ELF-1 (cell line): ENCODE measurements at places on chromosomes 4 and X.

- DNase-seq, result no peak
Measured at GRCh38 chr4:74006009-74006476, 7.6 kb upstream of the CXCL5 start.

GRCh38 chrX:109187473-109188168, 294.3 kb downstream of the GUCY2F start:
- DNase-seq, result no peak

DNA sequence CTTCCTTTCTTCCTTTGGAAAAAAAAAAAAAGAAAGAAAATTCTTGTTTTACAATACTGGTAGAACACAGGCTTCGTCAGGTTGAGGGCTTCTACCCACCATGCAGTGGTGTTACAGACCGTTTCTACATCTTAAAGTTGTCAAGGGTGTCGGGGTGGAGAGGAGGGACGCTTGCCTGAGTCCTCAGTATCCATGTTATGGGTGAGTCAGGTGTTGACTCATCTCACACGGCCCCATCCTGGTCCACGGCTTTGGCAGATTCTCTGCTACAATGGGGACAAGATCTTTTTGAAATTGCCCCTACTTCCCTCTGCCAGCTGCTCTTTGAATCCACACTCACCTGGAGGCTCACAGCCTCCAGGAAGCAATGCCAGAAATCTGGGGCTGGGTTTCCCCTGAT, 310.3 kb upstream of the ZFP42 start:
- no peak for DNase-seq

GRCh38 chr4:34289489-34289888, 1954.8 kb downstream of the ARAP2 start:
- no peak for DNase-seq

GRCh38 chr4:35950442-35950841, 293.9 kb downstream of the ARAP2 start:
- DNase-seq, result no peak

GRCh38 chr4:61220556-61220955, 20.4 kb downstream of the ADGRL3 start:
- no peak for DNase-seq

- no peak for DNase-seq
Measured at GRCh38 chr4:37734989-37735388, 48.8 kb upstream of the RELL1 start.

DNA sequence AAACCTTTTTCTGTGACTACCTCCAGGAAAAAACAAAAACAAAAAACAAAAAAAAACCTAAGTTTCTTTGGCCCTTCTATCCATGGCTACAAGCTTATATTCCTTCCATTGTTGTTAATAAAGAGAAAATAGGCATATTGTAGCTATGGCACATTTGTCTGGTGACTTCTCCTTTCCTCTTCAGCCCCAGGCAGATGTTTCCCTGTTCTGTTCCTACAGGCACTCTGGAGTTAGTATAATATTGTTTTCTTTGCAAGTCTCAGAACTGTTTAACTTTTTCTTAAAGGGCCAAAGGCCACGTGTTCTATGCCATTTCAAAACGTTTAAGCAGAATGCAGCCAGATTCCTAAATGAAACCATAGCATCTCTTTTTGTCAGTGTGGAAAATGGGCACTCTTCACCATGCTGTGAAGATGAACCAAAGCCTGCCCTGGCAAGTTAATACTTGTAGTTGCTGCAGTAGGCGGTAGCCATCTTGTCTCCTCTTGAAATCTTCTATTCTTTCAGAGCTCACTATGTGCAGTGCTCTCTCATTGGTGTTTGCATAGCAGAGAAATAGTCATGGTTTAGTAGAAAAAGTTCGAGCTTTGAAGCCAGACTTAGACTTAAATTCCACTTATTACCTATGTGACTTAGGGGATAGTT, 44.8 kb upstream of the MTMR1 start:
- no peak for DNase-seq

- no peak for DNase-seq
Measured at GRCh38 chrX:129512409-129512808, 10.9 kb downstream of the SMARCA1 start.

DNA sequence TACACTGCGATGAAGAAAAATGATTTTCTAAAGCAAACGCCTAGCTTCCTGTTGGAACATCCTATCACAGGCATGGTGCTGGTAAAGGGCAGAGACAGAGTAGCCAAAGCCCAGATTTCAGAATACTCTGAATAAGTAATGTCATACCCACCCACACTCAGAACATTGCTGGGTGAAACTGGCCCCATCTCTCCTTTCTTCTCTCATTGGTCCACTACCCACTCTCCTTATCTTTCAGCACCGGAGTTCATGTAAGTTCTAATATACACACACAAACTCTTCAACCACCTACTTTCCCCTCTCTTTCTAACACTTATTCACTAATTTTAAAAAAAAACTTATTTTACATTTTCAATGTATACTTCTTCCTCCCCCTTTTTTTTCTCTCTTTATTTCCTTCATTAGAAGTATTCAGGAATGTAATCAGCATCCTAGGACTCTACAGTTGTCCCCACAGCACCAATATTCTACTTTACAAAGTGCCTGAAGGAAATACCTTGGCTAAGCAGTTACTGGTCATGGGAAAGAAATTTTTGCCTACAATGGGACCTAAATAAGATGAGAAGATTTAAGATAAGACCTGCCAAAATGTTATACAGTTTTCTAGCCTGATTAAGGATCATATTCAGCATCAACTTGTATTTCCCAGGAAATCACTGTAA, 63.0 kb downstream of the SEC24D start:
- DNase-seq, result no peak

- peak; percentile 2 for DNase-seq
Measured at GRCh38 chr4:171022824-171023230, 790.4 kb upstream of the GALNTL6 start.

DNA sequence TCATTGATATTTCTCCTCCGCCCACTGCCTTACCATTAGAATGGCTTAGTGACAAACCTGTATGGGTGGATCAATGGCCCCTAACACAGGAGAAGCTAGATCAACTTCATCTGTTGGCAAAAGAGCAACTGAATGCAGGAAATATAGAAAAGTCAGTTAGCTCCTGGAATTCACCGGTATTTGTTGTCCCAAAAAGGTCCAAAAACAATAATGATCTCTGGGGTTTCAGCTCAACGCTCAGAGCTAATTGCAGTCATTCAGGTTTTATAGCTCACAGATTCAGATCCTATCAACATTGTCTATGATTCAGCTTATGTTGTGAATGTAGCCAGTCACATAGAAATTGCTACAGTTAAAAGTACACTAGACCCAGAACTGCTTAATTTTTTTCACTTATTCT, 124.0 kb upstream of the ZCCHC13 start:
- no peak for DNase-seq

- no peak for DNase-seq
Measured at GRCh38 chr4:180341926-180342325, 1901.3 kb upstream of the TENM3 start.

- DNase-seq, result no peak
Measured at GRCh38 chr4:184968784-184969201, 49.5 kb upstream of the HELT start.

GRCh38 chr4:84403656-84404055, 95.4 kb downstream of the NKX6-1 start:
- no peak for DNase-seq

GRCh38 chr4:67593741-67594175, 35.2 kb downstream of the STAP1 start:
- DNase-seq, result no peak

GRCh38 chrX:1031521-1032430, 180.7 kb downstream of the CRLF2 start:
- DNase-seq, result no peak

- DNase-seq, result no peak
Measured at GRCh38 chrX:123087326-123087725, 96.8 kb upstream of the GRIA3 start.

DNA sequence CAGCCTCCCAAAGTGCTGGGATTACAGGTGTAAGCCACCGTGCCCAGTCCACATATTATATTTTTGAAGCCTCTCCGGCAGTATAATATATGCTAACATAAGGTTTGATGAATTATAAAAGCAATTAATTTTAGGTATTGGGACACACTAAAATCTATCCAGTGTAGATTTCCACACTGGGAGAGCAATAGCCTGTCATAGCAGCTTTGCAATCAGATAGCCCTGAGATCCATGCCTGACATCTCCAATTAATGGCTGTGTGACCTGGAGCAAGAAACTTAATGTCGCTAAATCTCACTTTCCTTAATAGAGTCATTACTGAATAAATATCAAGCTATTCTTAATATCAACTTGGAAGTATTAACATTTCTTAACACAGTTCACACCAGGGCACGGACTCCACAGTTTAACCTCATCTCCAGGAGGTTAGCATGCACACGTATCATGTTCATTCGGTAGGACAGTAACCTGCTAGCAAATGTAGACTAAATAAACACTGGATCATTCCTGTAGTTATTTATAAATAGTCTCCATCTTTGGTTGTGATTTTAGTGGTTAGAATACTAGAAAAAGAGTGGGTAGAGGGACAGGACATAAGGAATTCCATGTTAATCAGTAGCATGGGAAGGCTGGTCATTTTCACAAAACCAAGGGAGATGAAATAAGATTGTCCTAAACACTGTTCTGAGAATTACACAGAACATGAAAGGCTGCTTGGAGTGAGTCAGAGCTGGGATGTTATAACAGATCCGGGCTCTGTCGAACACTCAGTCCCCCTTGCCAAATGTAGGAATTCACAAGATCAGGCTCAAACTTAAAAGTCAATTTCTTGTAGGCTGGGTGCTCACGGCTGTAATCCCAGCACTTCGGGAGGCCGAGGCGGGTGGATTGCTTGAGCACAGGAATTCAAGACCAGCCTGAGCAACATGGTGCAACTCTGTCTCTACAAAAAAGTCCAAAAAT, 254.7 kb downstream of the PALLD start:
- no peak for DNase-seq

- DNase-seq, result no peak
Measured at GRCh38 chr4:142354794-142355420, 491.2 kb downstream of the INPP4B start.

GRCh38 chrX:23989689-23990088, 37.3 kb downstream of the KLHL15 start:
- DNase-seq, result no peak

DNA sequence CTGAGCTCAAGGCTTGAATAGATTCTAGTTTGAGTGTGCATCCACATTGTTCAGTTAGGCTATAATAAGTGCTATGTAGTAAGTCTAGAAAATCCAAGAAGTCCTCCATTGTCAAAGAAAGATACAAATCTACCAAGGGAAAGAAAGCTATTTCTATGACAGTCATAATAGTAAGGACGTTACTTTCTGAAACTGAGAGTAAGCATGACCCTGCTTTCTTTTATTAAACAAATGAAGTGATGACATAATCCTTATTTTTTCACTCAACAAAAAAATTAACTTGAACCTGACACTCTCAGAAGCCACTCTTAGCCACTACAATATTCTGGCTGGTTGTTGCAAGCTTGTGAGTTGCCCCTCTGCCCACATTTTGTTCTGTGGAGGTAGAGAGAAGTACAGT, 33.8 kb upstream of the AMELX start:
- DNase-seq, result no peak

GRCh38 chrX:43615660-43616059, 40.4 kb upstream of the MAOA start:
- DNase-seq, result no peak

DNA sequence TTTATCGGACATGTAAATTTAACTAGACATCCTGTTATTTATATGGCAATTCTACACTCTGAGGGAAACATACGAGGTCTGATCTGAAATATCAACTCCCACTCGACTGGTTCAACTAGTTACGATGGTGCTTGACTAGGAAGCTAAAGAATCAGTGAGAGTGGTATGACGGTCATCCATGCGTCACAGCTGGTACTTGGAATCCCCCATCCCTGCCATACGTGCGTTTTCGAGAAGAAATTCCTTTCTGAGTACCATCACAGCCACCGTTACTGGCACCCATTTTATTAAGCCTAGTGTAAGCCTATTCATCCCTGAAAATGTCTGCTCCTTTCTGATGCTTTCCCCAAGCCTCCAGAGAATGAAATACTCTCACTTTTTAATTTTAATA, 695 bp upstream of the PIGA start:
- peak; percentile 42 for DNase-seq

DNA sequence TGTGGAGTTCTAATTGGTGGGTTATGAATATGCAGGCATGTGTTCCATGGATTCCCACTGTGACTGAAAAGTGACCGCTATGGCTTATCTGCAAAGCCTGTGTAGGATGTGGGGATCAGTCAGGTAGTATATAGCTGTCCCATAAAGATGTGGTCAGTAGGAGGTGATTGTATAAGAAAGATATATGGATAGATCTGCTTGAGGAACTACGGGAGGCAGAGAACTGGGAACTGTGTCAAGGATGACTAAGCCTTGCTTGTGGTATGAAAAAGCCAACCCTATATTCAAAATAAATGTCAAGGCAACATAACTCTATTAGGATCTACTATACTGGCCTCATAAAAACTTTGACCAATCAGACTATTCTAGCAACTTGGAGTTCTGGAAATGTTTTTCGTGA, 185.2 kb downstream of the KLHL4 start:
- no peak for DNase-seq

DNA sequence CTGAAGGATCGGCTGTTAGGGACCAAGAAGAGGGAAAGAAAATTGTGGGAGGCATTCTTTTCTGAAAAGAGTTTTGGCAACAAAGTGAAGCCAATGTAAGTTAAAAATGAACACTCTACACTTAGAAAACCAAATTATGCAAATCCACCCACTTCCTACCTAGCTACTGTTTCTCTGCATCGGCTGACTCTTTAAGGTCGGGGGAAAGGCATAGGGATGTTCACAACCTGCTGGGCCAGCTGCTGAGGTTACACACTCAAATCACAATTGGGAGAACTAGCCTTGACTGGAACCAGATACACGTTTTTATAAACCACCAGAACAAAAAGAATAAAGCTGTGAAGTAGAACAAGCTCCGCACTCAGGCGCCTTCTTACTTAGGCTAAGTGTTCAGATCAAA, 165.7 kb downstream of the LDB2 start:
- DNase-seq, result no peak

- DNase-seq, result no peak
Measured at GRCh38 chr4:16483540-16483939, 257.3 kb upstream of the TAPT1 start.

DNA sequence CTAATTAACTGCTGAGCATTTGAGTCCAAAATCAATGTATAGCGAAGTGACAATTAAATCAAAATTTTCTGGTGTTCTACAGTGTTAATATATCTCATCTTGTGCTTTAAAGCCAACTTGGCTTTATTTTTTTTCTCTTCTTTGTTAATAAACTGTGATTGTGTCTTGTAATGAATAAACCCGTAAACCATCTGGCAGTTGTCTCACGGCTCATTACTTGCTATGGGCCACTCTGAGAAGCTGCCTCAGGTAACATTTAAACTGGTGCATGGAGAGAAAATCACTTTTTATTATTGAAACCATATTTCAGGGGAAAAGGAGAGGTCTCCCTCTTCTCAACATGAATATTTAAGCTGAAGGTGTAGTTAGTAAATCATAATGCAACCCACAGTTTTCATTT, 694.0 kb downstream of the KCTD8 start:
- DNase-seq, result no peak

DNA sequence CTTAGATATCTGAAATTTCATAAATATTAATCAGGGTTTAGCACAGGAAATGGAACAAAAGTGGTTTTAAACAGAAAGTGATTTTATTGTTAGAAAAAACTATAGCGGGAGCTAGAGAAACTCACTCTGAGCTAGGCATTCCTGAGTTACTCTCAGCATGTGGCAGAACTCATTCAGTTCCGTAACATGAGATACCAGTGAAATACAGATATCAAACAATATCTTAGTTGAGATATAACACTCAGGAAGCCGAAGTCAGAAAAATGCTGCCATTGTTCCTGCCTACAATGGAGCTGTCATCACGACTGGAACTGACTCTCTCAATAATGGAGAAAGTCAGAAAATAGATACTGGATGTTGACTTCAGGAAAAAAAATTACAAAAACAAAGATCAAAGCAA, 1428.7 kb downstream of the PCDH18 start:
- no peak for DNase-seq
